Activated CD4-positive, alpha-beta T cell treated with anti-CD3 and anti-CD28 coated beads for 36 hours (primary cell): ENCODE measurements at places on chromosomes 4 and X.

DNA sequence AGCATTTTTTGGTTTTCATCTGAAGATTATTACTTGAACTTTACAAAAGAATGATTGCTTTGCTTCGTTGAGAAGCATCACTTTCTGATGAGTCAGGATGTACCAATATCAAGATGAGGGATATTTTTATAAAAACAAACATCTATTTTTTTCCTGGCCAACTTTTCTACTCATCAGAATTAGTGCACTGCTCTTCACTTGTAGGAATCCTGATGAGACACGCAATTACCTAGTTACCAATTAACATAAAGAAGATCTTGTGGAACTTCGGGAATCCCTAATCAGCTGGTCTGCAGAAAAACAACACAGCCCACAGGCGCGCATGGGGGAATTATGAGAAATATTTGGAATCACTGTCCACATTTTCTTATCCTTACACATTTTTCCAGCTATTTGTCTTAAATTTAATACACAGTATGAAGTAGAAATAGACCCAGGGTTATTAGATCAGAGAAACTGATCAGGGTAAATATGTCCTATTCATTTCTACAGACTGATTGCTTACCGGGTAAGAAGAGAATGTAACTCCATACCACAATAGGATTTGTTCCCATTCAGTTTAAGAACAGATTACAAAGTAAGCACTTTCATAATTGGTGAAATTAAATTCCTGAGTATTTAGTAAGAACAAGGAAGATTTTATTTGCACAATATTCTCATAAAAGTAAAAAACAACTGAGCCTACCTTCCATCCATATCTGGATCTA, 50.9 kb downstream of the MFAP3L start:
- DNase-seq: no peak

DNA sequence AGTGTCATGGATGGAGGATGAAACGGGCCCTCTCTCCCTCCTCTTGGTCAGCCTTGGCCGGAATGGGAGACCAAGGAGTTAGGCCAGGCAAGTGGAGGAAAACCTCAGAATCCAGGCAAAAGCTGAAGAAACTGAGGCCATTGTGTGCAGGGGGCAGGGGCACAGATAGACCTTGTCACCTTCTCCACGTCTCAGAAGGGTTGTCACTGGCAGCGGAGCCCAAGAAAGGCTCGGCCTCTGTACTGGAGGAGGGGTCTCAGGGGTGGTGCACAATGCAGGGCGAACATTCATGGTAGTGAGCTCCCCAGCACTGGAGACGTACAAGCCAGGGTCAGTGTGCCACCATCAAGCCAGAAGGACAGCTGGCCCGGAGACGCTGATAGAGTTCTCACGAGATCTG, 139.5 kb downstream of the CPZ start:
- no peak for DNase-seq

DNA sequence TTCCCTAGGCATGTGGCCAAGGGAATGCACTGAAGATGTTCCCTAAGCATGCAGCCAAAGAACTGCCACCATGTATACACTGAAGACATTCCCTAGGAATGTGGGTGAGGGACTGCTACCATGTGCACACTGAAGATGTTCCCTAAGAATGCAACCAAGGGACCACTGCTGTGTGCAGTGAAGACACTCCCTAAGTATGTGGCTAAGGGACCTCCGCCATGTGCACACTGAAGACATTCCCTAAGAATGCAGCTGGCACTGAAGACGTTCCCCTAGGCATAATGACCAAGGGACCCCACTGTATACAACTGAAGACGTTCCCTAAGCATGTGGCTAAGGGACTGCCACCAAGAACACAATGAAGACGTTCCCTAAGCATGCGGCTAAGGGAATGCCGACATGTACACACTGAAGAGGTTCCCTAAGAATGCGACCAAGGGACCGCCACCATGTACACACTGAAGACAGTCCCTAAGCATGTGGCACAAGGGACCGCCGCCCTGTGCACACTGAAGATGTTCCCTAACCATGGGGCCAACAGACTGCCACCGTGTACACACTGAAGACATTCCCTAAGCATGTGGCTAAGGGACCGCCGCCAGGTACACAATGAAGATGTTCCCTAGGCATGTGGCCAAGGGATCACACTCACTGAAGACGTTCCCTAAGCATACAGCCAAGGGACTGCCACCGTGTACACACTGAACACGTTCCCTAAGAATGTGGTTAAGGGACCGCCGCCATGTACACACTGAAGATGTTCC, 25.6 kb downstream of the DHRSX start:
- DNase-seq: no peak

DNA sequence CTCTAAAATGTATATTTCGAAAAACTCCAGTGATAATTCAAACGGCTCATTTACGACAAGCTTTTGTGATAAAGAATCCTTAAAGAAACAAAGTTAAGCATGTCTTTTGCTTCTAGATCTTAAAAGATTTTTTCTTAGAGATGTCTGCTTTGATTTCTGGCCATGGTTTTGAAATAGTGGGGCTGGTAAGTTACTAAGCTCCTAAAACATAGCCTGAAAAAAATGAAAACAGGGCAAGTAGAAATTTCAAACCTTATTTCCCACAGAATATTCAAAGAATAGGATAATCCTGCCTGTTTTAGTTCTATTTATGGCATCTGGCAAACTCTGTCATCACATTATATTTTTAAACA, 318.3 kb downstream of the ARHGAP24 start:
- DNase-seq: no peak

- DNase-seq: peak; percentile 88
Observed at GRCh38 chr4:99816545-99817308, at the start of gene DAPP1. TSS of gene DAPP1 (plus strand) at chr4:99816827. CDS start at chr4:99816914, 87 bp downstream.

GRCh38 chr4:101782546-101782945, 8.0 kb upstream of the BANK1 start:
- DNase-seq: no peak

DNA sequence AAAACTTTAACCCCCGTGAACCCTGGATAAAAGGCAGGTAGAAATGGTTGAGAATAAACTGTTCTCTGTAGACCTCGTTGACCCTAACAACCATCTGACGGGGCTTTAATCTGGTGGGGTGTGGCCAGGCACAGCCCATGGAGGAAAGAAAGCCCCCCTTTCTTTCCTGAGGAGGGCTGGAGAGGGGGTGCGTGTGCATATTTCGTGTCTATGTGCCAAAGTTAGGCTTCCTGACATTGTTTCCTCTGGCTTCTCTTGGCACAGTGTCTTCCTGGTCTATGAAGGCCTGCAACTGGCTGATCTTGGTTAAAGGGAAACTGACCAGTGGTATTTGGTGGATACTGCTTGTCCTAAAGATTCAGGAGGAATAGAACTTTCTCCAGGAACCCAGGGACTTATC, 97.1 kb downstream of the MGST2 start:
- no peak for DNase-seq

DNA sequence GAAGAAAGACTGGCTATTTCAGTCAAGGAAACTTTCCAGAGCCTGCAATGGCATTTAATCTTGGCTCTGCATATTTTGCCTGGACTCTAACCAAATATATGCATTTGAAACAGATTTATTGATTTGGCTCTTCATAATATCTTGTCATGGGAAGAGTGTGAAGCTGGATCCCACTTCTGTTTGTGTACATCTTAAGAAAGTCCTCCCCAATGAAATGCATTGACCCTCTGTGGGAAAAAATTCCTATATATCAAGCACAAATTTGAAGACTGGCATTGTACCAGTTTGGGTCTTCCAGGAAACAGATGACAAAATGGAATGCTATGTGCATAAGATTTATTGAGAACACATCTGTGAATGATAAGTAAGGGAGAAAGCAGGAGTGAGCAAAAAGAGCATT, 897.3 kb upstream of the TENM3 start:
- no peak for DNase-seq

DNA sequence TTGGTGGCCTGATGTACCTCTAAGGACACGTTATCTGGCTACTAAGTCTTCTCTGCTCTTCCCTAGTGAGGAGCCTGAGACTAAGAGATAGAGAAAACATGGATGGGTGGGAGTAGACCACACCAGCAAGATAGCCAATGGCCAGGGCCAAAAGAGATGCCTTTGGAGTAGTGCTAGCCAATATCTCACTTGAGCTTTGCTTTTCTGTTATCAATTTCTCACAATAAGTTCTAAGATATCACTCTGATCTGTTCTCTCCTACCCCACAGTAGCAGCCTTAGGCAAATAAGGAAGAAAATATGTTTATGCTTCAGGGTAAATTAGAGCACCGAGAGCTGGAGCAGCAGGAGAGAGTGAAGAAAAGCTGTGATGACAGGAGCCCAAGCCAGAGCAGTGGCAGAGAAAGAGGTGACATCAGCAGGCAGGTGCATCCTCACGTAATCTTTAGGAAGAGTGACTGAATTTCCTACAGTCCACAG, 343.9 kb upstream of the NOCT start:
- DNase-seq: no peak

- DNase-seq: no peak
Observed at GRCh38 chrX:6683353-6683752, 148.4 kb upstream of the VCX3A start.

- no peak for DNase-seq
Observed at GRCh38 chr4:48904541-48905142, 1.9 kb downstream of the OCIAD2 start.

- peak; percentile 35 for DNase-seq
Observed at GRCh38 chr4:99845708-99846469, 29.3 kb downstream of the DAPP1 start.

- DNase-seq: no peak
Observed at GRCh38 chrX:13142891-13143290, 98.5 kb upstream of the FAM9C start.

GRCh38 chr4:140049849-140050637, 103.9 kb downstream of the MAML3 start:
- DNase-seq: peak; percentile 63

- DNase-seq: no peak
Observed at GRCh38 chr4:76606645-76607265, 171.7 kb downstream of the SHROOM3 start.

GRCh38 chrX:39577206-39577984, 520.4 kb downstream of the BCOR start:
- DNase-seq: no peak

- DNase-seq: no peak
Observed at GRCh38 chr4:139191373-139191772, 14.4 kb upstream of the ELF2 start.

- DNase-seq: no peak
Observed at GRCh38 chr4:145047151-145047550, 50.8 kb downstream of the ANAPC10 start.

DNA sequence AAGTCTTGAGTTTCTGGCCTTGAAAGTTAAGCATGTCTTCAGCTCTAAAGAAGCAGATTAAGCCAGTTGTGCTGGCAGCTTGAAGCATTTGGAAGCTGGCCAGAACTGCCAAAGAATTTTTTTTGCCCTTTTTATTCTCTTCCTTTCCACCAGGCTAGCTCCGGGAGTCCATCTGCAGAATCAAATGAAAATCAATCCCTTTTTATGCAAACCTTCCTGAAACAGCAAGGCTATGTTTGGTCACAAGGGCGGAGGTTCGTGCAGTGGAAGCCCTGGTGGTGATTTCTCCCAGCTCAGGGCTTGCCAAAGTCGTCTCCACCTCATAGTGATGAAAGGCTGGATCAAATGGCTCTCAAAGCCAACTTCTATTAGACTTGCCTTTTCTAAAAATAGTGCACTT, 21.6 kb upstream of the C4orf54 start:
- DNase-seq: no peak

DNA sequence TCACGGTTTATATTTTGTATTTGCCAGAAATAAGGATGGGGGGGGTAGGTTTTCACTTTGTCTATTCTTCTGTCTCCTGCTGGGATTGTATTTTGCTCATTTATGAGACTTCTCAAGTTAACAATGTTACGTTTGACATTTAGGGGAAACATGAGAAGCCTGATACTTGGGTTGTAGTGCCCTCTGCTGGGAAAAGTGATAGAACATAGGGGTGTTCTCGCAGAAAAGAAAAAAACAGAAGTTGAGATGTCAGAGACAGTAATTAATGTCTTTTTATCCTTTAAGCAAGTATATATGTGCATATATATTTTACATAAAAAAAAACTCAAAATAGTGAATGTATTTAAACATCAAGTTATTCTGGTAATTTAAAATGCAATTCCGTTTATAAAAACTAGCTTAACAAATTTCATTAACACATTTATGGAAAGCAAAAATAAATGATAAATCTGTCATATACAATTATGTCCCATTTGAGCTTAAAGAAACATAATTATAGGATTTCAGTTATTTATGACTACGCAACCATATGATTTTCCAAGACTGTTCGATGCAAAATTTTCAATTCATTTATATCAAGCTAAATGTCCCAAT, 46.0 kb upstream of the TMPRSS11F start:
- DNase-seq: peak; percentile 64
